ENCODE measurements at places on chromosomes 4 and X.

- no peak for DNase-seq
These were observed 625.6 kb upstream of the FTHL17 start for GRCh38 chrX:31697294-31697916.

GRCh38 chr4:7658341-7659204 is 223.8 kb upstream of the PSAPL1 start:
- peak; percentile 47 for DNase-seq

GRCh38 chrX:110032534-110033147 is 29.7 kb downstream of the TMEM164 start:
- DNase-seq = no peak

DNA sequence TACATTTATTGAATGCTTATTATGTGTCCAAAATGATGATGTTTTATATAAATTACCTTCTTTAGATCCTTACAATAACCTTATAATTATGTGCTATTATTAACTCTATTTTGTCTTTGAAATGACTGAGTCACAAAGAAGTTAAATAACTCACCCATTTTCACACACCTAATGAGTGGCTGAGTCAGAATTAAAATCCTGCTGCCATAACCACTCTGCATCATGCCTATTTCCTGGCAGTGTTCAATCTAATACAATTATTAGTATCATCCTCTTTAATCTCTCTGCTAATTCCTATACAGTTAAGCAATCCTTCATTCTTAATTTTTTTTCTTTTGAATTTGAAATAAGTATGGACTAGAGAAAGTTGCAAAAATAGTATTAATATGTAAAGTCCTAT is 342.9 kb downstream of the CFAP299 start:
- DNase-seq = no peak

GRCh38 chr4:4419896-4420295 is 33.0 kb downstream of the NSG1 start:
- DNase-seq = no peak

GRCh38 chrX:13569479-13570260 is at the start of gene EGFL6:
EGFL6 (plus strand) TSS chrX:13569601; CDS start chrX:13569862, 261 bp downstream.
- DNase-seq = no peak

- DNase-seq = no peak
These were observed 8.4 kb upstream of the SORBS2 start for GRCh38 chr4:185820146-185821028.

GRCh38 chr4:148288448-148288847 is 153.8 kb downstream of the NR3C2 start:
- DNase-seq = no peak

- no peak for DNase-seq
These were observed 1153.0 kb downstream of the C4orf33 start for GRCh38 chr4:130249002-130249401.

DNA sequence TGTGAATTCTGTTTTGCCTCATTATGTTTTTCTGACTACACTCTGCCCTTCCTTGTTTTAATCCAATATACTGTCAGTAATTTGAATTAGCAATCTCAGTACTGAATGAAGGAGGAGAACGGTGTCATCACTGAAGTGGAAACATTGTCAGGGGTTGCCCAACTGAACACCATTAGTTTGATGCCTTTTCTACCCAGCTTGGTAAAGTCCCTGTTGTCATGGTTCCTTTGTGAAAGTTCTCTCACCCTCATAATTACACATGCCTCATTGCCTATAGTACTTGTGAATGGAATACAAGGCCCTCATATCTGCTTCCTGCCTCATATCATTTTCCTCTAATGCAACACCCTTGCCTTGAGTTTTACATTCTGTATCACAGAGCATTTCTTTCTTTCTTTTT is 76.9 kb downstream of the RRAGB start:
- no peak for DNase-seq

DNA sequence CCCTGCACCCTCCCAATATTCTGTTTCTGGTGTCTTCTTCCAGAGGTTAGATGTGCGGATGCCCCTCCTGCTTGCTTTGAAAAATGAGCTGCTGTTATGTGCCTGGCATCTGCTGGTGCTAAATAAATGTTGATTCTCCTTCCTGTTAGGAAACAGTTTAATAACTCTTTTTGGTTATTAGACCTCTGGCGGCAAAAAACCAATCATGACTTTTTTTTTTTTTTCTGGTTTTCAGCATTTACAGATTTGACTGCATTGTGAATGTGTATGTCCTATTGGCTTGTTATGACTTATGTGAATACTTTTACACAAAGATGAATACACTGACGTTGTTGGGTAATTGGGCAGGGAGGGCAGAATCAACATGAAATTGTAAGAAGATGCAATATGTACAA is 13.6 kb upstream of the TMEM156 start:
- DNase-seq = no peak

GRCh38 chr4:5460106-5460801 is 248.1 kb downstream of the EVC2 start:
- DNase-seq = peak; percentile 48

GRCh38 chr4:40160258-40160657 is 36.6 kb upstream of the RHOH start:
- no peak for DNase-seq

DNA sequence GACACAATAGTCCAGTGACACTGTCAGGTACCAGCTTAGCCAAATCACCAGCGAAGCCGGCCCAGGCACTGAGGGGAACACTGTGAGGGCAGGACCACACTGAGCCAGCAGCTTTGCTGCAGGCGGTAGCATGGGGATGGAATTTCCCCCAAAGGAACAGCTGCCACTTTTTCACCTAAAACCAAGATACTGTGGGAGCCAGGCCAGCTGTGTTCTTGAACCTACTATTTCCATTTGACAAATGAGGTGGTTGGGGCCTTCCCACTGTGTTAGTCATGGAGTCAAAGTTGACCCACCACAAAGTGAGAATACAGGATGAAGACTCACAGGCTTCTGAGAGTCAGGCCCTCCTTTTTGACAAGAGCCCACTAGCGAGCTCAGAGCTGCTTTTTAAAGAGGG is 70.7 kb upstream of the SH3RF1 start:
- no peak for DNase-seq

DNA sequence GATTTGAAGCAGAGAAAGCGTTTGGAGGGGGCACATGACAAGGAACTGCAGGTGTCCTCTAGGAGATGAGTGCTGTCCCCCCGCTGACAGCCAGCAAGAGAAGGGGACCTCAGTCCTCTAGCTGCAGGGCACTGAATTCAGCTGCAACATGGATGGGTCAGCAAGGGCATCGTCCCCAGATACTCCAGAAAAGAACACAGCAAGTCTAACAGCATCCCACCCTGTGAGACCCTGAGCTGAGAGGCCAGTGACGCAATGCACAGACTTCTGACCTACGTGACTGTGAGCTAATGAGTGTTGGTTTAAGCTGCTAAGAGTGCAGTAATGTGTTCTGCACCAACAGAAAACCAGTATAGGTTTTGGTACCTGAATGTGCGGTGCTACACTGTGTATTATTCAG is 11.6 kb upstream of the CENPVL2 start:
- no peak for DNase-seq

GRCh38 chr4:174377613-174378012 is 93.9 kb downstream of the CEP44 start:
- no peak for DNase-seq

DNA sequence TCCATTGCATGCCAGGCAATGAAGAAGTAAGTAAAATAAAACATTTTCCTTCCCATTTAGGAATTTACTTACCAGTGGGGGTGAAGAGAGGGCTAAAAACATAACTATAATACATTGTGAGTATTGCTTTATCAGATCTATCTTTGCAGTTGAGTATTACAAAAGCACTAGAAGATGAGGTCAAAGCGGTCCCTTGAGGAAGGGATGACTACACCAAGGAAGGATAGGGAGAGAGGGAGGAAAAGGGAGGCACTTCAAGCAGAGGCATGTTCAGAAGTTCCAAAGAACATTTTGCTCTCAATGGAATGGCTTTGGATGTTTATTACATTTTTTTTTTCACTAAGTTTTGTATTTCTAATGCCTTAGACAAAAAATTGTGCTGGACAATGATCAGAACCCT is 127.8 kb downstream of the TET2 start:
- DNase-seq = no peak

DNA sequence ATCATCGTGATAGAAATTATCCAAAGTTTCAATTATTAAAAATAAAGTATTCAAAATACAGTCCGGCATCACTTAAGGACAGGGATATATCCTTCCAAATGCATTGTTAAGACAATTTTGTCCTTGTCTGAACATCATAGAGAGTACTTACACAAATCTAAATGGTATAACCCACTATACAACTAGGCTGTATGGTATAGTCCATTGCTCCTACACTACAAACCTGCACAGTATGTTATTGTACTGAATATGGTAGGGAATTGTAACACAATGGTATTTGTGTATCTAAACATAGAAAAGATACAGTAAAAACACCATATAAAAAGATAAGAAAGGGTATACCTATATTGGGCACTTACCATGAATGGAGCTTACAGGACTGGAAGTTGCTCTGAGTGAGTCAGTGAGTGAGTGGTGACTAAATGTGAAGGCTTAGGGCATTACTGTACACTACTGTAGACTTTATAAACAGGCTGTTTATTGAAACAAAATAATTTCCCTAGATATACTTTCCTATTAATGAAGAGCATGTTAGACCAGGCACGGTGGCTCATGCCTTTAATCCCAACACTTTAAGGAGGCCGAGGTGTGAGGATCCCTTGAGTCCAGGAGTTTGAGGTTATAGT is 44.8 kb upstream of the PTPN13 start:
- DNase-seq = no peak

DNA sequence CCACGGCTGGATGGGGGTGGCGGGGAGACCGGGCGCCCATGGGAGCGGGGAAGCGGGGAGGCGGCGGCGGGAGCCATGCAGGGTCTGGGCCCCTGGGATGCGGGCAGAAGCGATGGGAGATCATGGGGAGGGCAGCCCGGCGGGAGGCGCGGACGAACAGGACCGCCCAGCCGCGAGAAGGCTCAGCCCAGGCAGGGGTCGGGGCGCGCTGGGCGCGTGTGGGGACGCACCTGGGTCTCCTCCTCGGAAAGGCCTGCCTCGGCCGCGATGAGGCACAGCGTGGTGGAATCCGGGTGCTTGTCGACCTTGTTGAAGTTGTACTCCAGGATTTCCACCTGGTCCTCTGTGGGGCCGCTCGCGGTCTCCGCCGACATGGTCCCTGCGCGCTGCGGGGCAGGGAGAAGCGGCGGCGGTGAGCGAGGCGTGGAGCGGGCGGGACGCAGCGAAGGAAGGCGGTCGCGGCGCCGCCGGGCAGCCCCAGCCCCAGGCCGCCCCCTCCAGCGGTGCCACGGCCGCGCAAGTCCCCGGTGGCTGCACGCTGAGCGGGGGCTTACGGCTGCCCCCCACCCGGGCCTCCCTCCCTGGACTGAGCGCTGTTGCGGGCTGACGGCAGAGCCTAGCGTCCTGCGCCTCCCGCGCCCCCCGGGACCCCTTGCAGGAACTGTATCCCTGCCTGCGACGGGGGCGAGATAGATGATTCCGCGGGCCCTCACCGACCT is 25.3 kb downstream of the HOPX start:
- DNase-seq = peak; percentile 57

- no peak for DNase-seq
These were observed 635.6 kb downstream of the STPG2 start for GRCh38 chr4:97507587-97508245.

DNA sequence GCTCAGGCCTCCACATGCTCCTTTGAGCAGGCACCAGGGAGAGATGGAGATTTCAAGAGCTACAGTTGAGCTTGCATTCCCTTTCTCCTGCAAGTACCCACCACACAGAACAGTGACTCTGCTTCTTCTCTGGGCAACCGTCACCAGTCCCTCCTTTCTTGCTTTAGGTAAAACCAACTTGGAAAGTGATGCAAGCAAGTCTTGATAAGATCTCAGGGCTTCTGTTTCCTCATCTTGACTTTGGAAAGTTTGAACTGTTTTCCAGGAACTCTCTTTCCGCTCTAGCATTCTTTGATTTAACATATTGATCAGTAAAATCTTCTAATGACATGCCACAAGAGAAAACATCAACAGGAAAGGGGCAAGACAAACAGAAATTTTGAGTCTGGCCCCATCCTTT is 73.7 kb downstream of the USP46 start:
- no peak for DNase-seq

- DNase-seq = peak; percentile 6
These were observed 111.4 kb downstream of the NYX start for GRCh38 chrX:41558531-41558930.

DNA sequence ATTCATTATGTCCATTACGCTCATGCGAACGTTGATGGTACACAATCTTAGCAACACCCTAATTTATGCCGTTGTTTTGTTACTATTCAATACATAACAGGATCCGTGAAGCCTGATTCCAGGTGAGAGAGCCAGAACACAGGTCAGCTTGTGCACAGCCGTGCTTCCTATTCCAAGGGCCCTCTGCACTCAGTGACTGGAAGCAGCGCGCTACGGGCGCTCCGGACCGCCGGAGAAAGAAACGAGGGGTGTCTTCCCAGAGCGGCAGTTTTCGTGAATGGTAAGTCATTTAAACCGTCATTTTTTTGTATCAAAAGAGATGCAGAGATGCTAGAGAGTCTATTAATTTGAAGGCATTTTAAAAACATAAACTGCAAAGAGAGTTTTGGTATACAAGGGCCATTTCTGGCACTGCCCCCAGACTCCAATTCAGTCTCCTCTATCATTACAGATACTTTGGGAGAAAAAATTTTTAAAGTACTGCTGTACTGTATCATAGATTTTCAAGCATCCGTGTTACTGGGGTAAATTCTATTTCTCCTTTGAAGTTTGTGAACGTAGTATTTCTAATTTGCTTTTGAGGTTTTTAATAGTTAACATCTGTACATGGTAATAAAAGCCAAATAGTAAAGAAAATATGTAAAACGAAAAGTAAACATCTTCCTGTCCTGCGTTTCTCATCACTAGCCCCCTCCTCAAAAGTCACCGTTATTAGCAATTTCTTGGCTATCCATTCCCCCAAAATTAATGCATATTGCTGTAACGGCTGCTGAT is 6.6 kb downstream of the SLC25A5 start:
- no peak for DNase-seq

DNA sequence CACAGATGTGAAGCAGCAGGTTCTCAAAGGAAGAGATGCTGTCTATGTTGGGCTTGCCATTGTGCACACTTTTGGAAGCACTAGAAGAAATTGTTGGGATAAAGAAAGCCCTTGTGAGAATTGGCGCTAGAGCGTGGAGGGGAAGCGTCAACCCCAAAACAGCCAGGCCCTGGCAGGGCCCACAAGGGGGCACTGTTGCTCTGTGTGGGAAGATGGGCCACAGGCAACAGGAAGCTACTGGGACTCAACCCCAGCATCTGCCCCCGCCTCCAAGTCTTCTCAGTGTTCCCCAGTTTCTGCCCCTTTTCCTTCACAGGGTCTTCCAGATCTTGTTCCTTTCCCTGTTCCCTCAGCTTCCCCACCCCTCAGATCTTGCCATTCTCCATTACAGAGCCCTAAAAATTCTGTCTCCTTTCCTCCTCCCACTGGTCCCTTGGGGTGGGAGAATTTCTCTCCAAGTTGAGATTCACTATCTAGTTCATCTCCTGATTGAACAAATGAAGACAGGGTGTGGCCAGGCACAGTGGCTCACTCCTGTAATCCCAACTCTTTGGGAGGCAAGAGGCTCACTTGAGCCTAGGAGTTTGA is 85.5 kb downstream of the STARD8 start:
- peak; percentile 73 for DNase-seq

DNA sequence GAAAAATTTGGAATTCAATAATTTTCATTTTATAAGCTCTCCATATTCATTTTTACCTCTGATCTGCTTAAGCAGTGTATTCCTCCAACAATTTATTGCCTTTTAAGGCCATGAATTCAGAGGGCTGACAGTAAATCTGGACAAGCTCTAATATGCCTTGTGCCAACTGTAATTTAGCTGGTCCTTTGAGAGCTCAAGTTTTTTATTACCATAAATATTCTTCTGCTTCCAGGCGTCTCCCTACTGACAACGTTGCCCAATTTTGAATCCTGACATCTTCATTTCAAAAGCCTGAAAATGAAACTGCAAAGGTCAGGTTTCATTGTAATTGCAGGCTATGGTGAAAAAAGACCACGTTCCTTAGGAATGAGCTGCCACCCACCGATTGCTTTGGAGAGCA is 95.8 kb upstream of the GEMIN8 start:
- no peak for DNase-seq

Measured in AG08396 (cell line).